ENCODE measurements at places on chromosomes 4 and X.

DNA sequence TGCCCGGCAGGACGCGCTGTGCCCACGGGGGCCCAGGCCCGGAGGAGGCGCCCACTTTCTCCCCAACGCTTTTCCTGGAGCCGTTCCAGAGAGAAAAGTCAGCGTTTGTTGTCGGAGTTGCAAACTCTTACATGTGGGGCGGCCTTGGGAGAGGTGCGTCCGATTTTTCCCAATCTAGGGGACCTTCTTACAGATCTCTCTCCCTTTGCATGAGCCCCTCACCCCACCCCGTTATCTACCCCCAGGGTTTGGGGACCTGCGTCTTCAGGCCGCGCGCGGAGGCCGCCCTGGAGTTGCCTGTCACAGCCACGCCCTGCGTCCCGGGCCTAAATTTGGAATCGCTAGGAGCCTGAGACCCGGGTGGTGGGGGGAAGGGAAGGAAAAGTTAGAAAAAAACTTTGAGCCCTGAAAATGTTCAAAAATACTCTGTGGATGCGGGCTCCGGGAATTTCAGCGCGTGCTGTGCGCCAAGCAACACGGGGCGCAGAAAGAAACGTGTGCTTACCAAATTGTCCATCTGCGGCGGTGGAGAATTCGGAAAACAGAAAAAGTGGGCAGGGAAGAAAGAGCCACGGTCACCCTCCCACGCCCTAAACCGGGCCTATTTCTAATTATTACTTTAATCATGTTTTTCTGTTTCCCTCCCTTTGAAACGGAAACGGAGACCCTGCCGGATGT is 587 bp downstream of the CD99 start:
- peak; percentile 32 for DNase-seq

DNA sequence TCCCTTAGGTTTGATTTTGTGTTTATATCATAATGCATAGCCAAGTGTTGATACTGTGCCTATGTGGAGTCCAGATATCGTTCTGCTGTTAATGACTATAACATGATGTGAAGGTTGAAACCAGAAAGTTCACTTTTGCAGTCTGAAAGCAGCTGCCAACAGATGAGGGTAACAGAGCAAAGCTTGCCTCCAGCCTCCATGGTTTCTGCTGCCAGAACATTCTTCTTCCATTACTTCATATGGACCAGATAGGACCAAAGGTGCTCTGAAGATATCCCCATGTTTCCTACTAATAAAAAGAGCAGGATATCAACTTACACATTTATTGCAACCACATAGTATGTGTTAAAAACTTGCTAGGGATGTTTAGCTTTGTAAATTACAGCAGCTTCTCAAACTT is 394.1 kb downstream of the SPRY1 start:
- DNase-seq, result no peak

DNA sequence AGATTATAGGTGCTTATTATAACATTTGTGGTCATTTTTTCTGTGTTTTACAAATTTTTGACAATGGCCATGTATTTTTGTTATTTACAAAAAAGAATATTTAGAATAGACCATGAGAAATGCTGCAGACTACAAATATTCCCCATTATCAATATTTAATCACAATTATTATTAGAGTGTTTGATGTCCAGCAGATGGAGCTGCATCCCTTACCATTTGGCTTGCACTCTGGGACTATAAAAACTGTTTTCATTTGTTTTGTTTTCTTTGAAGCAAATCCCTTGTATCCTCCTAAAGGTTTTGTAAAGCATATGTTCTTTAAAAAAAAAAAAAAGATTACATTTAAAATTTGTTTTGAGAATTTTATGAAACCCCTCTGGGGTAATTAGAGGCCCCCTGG is 85.6 kb upstream of the CXorf66 start:
- DNase-seq, result no peak

- no peak for DNase-seq
Observed at GRCh38 chrX:105910563-105911105, 88.3 kb downstream of the NRK start.

DNA sequence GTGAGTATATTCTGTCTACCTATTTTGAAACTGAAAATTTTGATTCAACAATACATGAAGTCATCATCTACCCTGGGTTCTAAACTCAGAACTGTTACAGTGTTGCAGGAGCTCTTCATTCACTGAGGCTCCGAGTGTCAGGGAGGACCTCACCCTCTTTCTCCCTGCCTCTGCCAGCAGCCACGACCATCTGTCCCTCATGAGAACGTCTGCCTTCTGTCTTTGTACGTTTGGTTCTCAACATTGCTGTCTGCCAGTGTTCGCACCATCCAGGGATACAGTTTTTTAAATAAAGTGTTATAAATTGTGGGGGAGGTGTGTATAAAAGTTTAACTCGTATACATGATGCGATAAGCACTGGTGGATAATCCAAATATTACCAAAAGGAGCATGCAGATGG is 55.5 kb downstream of the TRAPPC11 start:
- DNase-seq, result no peak

- no peak for DNase-seq
Observed at GRCh38 chr4:123996718-123997510, 600.3 kb downstream of the SPRY1 start.

DNA sequence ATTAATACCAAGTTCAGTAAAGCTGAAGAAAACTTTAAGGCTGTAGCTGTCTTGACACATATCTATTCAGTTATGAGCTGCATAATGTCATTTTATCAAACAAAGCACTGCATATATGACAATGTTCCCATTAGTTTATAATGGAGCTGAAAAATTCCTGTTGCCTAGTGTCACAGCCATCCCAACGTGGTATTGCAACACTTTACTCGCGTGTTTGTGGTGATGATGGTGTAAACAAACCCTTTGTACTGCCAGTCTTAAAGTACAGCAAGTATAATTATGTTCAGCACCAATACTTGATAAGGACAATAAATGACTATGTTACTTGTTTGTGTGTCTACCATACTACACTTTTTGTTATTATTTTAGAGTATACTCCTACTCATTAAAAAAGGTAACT is 1415.6 kb upstream of the PCDH7 start:
- no peak for DNase-seq

Data from stimulated activated CD4-positive, alpha-beta T cell treated with anti-CD3 and anti-CD28 coated beads, Interleukin-1b, Interleukin-23, amount 100 ng/mL, for 4 hours (primary cell).